Stimulated activated CD4-positive, alpha-beta T cell treated with anti-CD3 and anti-CD28 coated beads, Interleukin-4, amount 100 ng/mL, for 4 hours (primary cell): ENCODE measurements at places on chromosomes 6 and 20.

- no peak for DNase-seq
Observed at GRCh38 chr6:23879816-23880215, 246.2 kb upstream of the NRSN1 start.

GRCh38 chr20:24708411-24709295 lies 239.2 kb downstream of the SYNDIG1 start:
- DNase-seq, result no peak

DNA sequence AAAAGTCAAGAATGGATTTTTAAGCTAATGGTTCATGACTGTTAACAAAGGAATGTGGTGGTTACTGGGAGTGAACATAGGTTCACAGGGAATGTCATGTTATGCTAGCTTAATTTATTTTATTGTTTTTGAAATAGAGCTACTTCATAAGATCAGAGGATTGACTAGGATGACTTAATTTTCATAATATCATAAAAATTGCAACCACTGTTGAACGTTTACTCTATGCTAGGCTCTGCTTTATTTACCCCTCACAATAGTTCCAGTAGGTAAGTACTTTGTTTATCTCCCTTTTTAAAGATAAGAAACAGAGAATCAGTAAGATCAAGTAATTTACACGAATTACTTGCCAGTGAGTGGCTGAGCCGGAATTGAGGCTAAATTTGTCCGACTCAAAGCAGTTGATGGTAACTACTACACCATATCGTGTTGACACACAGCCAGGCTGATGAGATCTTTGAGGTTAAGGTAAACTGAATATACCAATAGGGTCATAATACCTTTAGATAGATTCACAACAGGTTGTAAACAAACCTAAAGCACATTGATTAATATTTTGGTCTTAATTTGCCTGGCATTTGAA lies 194.6 kb upstream of the CITED2 start:
- DNase-seq, result no peak

DNA sequence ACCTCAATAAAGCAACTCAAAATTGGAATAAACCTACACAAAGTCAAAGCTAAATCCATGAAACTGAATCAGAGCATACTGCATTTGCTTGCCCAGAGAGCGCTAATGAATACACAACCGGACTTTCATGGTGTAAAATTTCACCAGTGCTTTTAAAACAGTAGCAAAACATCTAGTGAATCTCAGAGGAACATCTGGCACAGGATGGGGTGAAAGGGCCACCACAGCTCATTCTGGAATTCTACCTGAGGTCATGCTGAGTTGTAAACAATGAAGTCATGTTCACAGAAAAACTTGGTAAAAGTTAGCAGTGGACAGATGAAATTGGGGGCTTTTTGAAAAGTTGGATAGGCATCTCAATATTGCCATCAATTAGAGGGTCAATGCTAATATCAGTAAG lies 125.6 kb upstream of the STXBP5 start:
- no peak for DNase-seq

DNA sequence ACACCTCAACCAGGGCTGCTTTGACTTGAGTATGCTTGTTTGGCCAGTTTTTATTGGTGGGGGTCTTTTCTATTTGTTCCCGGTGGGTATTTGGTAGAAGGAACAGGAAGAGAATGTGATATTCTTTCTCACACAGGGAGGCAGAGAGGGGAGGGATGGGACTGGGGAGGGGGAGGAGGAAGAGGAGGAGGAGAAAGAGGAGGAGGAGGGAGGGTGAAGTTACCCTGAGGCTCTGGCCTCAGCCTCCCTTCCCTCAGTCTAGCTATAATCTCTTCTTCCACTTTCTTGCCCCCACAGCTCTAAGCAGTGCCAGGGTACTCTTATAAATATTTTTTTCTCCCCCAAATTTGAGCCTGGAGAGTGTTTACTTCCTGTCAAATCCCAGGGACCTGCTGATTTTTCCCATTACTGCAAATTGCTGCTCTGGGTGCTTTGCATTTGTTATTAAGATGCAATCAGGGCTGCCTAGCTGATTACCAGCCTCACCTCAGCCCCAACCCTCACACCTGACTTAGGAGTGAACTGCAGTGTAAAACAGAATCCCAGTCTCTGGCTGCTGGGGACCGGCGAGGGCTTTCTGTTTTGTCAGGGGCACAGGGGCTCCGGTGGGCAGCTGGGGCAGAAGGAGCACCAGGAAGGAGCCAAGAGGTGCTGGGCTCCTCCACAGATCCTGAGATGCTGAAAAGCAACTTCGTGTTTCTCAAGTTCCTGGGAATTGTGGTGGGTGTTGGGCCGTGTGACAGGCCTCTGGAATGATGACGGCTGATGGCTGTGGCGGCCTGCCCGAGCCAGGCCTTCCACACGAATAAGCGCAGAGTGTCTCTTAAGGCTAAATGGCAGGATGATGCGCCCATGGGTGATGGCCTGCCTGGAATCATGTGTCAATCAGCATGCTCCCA lies 141.4 kb downstream of the CD83 start:
- DNase-seq, result no peak

- no peak for DNase-seq
Observed at GRCh38 chr6:106287215-106287614, 38.3 kb downstream of the ATG5 start.

GRCh38 chr6:136499370-136499769 lies 50.9 kb downstream of the MAP7 start:
- no peak for DNase-seq

- no peak for DNase-seq
Observed at GRCh38 chr6:6033858-6034257, 27.1 kb upstream of the NRN1 start.

- no peak for DNase-seq
Observed at GRCh38 chr6:150320442-150320841, 48.4 kb upstream of the IYD start.

- no peak for DNase-seq
Observed at GRCh38 chr6:16781348-16782169, 20.3 kb upstream of the ATXN1 start.

GRCh38 chr20:13857961-13858360 lies 73.1 kb downstream of the NDUFAF5 start:
- DNase-seq, result no peak

GRCh38 chr6:36414481-36414880 lies 27.0 kb upstream of the ETV7 start:
- DNase-seq, result no peak

GRCh38 chr20:2365666-2366065 lies 15.0 kb upstream of the TGM6 start:
- DNase-seq, result no peak

DNA sequence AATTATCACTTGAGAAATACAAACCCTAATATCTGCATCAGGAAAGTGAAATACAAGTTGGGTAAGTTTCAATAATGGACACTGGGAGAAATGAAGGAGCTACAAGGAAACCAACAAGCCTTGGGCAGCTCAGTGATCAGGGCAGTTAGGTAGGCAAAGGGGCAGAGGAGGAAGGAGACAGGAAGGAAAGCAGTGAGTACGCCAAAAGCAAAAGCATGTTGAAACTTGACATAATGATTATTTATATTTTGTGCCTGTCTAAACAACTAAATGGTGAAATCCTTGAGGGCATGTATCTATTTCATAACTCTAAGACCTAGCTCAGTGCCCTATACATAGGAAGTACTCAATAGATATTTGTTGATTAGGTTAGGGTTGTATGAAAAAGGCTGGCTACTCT lies 23.3 kb downstream of the PXT1 start:
- no peak for DNase-seq

- no peak for DNase-seq
Observed at GRCh38 chr20:1002682-1003561, 811 bp upstream of the RSPO4 start.

GRCh38 chr6:151550618-151551017 lies 56.8 kb downstream of the CCDC170 start:
- DNase-seq, result no peak

DNA sequence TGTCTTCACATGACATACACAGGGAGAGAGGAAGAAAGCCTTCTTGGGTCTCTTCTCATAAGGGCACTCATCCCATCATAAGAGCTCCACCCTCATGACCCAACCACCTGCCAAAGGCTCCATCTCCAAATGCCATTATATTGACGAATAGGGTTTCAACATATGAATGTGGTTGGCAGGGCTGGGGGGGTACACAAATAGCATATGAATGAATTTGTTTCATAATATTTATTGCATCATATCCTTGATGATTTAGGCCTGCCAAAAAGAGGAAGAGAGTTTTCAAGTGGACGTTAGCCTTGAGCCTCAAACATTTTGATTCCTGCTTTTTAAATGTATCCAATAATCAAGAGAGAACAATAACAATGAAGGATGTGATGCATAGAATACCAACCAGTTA lies 26.2 kb upstream of the OPRM1 start:
- no peak for DNase-seq

- DNase-seq, result no peak
Observed at GRCh38 chr6:131694832-131695426, 6.3 kb downstream of the OR2A4 start.

GRCh38 chr20:20785226-20785625 lies 72.8 kb upstream of the RALGAPA2 start:
- DNase-seq, result no peak

- DNase-seq, result no peak
Observed at GRCh38 chr6:17863901-17864754, 123.3 kb downstream of the KIF13A start.

DNA sequence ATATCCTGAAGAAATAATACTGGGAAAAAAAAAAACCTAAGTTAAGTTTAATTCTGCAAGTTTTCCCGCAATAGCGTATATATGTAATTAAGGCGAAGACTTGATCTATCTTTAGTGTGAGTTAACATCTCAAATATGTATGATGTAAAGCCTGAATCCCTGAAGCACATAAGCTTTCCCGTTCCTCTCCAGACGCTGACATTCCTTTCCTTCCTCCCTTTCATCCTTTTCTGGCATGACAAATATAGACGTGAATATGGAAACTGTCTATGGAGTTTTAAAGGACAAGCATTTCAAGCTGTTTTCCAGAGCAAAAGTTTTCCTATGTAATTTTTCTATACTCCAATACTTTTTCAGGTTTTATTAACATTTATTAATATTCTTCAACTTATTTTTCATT lies 637.0 kb downstream of the COL12A1 start:
- no peak for DNase-seq

DNA sequence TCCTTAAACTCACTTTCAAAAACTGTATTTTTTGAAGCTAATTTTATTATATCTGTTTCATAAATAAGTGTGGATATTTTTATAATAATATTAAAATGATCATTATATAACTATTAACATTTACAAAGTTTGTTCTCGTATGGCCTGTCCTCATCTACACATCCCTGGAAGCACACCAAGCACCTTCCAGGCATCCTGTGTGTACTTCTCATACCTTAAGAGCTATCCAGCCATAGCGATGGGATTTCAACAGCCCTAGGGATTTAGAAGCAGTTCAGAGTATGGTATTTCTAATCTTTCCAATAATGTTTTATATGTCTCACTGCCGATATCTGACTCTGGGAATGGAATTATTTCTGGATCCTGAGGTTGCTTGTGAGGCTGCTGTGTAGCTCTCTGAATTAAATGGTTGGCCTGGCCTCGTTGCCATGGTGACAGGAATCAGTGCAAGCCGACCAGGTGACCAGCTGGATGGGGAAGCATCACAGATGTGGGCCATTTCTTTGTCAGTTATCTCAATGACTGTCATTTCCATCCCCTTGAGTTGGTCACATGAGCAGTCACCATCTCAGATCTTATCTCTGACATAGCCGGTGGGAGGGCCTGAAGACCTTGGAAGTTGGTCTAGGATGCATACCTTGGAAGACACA lies 265.2 kb upstream of the RIN2 start:
- DNase-seq, result no peak

DNA sequence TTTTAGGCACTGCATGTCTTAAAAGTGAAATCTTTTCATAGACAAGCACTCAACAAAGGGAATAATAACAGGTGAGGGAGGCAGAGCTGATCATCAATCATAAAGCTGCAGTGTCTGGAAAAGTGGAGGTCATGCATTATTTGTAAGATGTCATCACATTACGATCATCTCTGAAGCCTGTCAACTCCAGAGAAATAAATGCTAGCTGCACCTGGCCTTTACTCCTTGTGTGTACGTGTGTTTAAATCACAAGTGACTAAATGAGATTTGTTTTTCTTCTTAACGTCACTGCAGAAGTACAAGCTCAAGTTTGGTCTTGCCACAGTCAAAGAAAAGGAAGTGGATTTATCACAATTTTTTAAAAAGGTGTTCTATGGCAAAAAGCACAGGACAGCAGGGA lies 275.5 kb upstream of the SGK1 start:
- no peak for DNase-seq

- no peak for DNase-seq
Observed at GRCh38 chr6:166162599-166163342, 4.9 kb downstream of the TBXT start.

- DNase-seq, result no peak
Observed at GRCh38 chr6:159328052-159328451, 158.9 kb downstream of the FNDC1 start.

GRCh38 chr6:96811136-96811535 lies 26.1 kb downstream of the GPR63 start:
- no peak for DNase-seq

DNA sequence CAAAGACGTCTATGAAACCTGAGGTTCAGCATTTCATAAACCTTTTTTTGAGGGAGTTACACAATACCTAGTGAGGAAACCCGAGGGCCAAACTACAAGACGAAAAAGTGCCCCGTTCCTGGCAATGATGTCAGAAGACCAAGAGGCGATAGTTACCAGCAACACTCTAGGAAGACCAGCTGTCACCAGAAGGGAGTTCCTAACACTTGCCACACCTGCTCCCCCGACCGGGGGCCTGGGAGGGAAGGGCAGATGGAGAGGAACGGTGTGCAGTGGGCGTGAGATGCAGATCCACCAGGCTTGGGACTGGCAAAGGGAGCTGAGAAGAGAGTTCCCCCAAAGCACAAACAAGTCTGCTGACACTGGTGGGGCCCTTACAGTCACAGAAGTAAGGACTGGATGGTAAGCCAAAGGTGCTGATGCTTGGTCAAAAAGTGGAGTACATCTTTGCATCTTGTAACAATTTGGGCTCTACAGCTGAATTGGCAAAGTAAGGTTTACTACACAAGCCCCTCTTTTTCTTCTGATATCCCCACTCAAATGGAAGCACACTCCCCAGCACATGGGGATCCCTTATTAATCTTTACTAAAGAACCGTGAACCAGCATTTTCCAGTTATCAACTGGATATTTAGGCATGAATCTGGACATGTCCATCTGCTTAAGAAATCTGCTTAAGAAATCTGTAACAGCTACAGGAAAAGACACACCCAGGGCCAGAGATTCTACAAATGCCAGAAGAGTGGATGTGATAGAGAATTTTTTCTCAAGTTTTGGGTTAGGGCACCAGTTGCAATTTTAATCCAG lies 38.5 kb downstream of the PANK2 start:
- no peak for DNase-seq

DNA sequence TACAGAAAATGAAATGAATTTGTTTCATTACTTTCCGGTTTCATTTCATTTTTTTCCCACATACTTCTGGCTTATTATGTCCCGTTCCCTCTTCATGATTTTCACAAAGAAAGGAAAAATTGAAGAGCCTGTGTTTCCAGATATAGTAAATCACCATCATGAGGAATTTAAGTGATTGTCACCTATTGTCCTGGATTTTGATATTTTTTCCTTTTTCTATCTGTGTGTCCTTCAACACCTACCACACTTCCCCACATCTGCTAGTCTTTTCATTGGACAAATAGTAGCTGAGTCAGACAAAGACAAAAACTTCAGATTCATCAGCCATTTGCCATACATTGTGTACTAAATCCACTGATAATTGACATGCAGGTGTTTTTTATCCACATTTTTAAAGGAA lies 258.2 kb upstream of the HSF2 start:
- no peak for DNase-seq

- DNase-seq, result no peak
Observed at GRCh38 chr6:14059791-14060436, 57.7 kb upstream of the CD83 start.
